NCI-H2081 (cell line): ENCODE measurements at places on chromosomes 2 and 18.
A peak's percentile ranks its signal among the peaks of the same experiment; 100 is the strongest.

DNA sequence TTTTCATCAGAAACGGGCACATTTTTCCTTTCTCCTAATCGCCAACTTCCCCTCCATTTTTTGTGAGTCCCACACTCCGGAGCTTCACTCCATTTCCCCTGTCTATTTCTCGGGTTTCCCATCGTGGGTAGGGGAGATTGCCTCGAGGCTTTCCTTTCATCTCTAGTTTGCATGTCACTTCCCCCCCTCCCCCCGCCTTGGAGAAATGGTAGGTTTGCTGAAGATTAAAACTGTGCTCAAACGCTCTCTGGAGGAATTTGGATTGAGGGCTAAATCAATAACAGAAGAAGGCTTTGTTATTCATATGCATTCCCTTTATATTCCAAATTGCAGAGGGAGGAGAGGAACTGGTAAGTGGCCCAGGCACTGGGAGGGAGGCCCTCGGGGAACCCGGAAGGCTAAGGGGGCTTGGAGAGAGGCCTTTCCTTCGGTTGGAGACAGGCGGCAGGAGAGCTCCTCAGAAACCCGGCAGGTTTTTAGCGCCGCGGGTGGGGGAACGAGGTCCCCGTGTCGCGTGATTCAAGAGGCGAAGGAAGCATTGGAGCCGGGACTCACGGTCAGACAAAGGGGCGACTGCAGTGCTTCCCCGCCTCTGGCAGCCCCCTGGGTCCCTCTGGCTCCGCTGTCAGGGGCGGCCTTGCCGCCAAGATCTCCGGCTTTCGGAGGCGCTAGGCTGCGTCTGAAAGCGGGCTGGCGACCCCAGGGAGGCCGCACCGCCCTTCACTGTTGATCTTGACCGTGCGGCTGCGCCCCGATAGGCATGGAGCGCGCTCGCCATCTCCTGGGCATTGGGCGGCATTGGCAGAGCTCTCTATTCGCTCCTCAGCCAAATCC is 2.4 kb upstream of the HOXD12 start:
- peak; percentile 90 for DNase-seq

DNA sequence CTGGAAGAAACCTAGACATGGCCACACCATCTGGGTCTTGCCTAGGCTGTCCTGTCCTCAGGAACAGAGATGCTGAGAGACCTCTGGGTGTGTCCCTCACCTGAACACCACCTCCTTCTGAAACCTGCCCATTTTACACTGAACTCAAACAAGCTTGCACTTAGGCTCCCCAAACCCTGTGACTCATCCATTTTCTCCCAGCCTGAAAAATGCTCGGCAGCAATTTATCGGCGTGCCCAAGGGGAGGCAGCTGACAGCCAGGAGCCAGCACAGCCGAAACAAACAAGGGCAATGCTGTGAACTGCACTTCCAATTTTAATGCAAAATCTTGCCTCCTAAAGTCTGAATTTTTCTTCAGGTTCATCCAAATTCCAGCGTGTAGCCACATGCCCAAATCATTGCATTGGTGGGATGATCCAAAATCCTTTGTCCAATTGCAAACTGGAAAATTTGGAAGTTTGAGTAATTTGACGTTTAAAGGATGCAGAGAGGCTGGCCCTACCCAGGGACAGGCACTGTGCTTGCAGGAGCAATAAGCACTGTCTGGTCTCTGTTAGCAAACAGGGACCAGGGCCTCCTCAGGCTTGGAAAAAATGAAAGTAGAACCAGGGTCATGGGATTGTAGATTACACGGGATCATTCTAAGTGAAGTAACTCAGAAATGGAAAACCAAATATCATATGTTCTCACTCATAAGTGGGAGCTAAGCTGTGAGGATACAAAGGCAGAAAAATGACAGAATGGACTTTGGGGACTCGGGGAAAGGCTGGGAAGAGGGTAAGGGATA is 67.7 kb downstream of the GALNT14 start:
- DNase-seq: no peak

DNA sequence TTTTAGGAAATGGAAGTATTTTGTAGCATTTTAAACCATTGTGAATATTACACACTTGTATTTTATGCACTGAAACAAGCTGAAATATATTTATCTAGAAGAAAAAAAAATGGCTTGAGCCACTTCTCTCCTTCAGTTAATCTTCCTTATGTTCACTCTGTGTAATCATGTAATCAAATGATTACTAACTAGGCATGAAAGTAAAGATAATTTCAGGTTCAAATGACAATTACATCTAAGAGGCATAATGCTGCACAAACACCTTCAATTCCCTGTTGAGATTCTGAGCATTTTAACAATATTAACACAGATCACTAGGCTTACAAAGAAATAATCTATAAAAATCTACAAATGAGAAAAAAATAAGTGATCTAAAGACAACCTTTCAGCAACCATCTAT is 119.6 kb upstream of the ITGB6 start:
- DNase-seq: no peak

DNA sequence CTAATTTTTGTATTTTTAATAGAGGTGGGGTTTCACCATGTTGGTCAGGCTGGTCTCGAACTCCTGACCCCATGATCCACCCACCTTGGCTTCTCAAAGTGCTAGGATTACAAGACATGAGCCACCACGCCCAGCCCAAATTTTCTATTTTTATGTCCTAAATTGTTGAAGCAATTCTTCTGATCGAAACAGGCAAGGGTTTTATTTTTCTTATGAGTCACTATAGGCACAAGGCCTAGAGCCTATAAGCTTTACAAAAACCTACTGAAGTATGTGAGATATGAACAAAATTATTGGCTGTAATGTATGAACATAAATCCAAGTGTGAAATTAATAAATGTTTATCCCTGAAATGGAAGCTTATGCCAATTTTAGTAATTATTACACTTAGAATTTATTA is 464.2 kb upstream of the NRP2 start:
- DNase-seq: no peak

DNA sequence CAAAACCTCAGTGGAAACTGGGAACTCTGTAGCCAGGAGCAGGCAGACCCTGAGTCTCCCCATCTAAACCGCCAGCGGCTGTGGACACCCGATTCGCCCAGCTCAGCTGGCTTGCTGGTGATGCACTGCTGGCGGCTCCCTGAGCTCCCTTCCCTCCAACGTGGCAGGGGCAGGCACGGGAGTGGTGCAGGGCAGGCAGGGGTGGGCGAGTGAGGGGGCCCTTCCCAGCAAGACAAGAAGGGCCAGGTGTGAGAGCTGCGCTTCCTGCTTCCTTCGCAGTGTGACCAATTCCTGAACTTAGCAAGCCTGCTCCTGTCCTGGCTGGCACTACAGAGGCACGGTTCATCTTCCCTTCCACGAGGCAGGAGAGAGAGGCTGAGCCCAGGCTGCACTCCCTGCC is 12.3 kb upstream of the SEMA4C start:
- no peak for DNase-seq

DNA sequence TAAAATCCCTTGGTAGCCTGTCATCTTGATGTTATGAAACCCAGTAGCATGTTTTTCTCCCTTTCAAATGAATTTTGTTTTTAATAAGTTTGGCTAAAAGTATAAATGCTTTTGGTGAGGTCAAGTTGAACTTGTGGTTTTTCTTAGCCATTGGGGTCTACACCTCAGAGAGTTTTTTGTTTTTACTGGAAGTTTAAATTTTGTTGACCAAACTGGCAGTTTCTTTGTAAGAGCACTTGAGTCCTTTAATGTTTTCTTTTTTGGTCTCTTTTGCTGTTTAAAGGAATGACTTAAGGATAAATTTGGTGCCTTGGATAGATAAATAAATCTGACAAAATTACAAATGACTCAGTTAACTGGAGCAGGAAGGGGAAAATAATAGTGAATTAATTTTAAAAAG is 577.3 kb downstream of the SATB2 start:
- DNase-seq: no peak

DNA sequence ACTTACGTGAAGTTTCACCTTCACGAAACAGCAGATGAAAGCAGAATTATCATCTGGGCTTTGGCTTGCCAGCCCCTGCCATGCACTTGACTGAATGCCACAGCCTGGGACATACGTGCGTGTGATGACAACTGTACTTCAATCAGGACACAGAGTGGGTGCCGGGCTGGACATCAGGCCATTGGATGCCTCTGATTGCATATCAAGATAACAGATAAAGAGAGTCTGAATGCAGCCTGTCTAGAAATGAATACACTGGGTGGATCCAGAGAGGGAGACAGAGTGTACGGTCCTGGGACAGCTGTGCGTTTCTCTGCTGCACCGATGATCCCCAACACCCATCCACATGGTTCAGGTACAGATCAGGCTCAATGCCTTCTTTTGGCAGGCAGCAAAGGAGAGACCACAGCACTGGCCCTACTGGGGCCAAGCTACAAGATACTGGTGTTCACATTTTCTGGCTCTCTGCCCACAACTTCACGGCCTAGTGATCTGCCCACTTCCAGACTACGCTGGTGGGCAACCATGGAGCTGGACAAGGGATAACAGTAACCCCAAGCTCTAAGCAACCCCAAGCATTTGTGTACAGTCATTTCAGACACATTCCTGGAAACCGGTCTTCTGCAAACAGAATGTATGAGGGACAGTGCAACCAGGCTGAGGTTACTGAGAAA is 35.6 kb downstream of the FBLN7 start:
- no peak for DNase-seq

- peak; percentile 61 for DNase-seq
Measured at GRCh38 chr2:168348076-168348475, 100.7 kb upstream of the STK39 start.

- no peak for DNase-seq
Measured at GRCh38 chr2:100653449-100654035, 90.7 kb downstream of the PDCL3 start.

DNA sequence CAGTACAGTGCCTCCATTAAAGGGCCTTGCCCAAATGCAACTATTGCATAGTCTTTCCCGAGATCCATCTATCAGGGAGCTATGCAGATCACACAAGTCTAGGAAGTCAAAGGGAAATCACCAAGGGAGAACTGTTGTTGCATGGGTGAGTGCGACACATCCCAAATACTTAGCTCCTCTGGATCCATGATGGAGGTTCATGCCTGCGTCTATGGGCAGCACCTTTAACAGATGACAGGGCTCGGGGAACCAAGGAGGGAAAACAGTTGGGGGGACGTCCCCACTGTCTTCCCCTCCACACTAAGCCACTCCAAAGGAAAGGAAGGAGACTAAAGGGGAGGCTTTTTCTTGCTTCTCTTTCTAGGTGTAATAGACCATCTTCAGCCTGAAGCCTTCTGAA is 552.8 kb upstream of the PKDCC start:
- DNase-seq: no peak
